Esophagus squamous epithelium (tissue), 5 donors: ENCODE measurements at places on chromosomes 2 and 18.

- DNase-seq, result no peak
These were observed 226.2 kb downstream of the CDH2 start for GRCh38 chr18:27950648-27951228.

DNA sequence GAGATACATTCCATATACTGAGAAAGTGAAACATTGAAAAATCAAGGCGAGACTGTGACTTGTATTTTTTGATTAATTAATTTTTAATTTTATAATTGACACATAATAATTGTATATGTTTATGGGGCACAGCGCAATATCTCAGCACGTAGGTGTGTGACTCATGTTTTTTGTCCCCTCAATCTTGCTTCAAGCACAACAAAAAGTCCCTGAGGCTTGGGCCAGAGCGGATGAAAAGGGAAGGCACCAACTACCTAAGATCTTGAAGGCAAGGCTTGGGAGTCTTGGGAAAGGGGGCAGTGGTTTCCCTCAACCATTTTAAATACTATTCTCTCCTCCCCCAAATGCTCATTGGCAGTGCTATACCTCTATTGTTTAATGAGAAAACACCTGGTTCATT, 9.9 kb downstream of the SGPP2 start:
- DNase-seq, result no peak

- no peak for DNase-seq
These were observed 508.6 kb downstream of the ADCYAP1 start for GRCh38 chr18:1413323-1413675.

GRCh38 chr18:6118080-6118479, 222.8 kb upstream of the TMEM200C start:
- no peak for DNase-seq

DNA sequence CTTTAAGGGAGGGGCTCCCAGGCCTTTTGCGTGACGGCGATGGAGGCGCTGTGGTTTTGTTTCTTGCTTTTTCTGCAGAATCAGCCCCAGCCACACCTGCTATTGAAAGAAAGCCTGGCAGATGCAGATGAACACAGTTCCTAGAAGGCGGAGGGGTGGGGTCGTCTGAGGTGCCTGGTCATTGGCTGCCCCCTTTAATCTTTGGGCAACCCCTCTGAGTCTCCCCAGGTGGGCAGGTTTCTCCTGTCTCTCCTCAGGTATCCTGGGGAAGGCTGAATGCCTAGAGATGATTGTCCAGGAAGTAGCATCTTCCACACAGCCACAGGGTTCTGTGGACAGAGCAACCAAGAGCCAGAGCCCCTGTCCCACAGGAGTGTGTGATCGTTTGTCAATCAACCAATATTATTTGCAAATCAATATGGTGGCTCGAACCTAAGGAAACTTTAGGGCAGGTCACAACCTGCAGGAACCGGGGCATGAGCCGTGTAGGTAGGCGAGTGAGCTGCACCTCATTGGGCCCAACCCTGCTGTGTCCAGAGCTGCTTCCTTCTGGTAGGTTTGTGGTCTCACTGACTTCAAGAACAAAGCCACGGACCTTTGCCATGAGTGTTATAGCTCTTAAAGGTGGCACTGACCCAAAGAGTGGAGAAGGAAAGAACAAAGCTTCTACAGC, 104.3 kb downstream of the NDUFA10 start:
- DNase-seq, result no peak
